Esophagus mucosa (tissue), 1 donor: ENCODE measurements at places on chromosomes 2 and 18. TPM values are rescaled to one million over a fixed set of nuclear protein-coding genes. Genes with fewer than 3 reads are reported as not detected.
A peak's percentile ranks its signal among the peaks of the same experiment; 100 is the strongest.

GRCh38 chr2:207531032-207531952, 1.5 kb downstream of the CREB1 start:
- ATAC-seq, result no peak

DNA sequence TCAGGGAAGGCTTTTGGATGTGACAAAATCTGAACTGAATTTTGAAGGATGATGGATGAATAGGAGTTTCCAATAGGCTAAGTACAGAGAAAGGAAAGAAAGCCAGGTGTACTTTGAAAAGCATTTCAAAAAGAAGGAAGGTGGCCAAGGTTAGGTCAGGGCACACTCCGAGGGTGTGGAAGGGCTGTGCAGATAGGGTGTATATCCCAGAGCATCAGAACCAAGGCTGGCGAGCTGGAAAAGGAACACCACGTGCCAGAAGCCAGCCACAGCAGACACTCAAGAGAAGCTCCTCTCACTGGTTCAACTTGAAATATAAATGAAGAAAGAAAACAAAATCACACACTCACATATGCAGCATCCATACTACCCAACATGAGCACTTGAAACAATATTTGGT, 51.0 kb downstream of the RPL31 start:
- ATAC-seq, result no peak

DNA sequence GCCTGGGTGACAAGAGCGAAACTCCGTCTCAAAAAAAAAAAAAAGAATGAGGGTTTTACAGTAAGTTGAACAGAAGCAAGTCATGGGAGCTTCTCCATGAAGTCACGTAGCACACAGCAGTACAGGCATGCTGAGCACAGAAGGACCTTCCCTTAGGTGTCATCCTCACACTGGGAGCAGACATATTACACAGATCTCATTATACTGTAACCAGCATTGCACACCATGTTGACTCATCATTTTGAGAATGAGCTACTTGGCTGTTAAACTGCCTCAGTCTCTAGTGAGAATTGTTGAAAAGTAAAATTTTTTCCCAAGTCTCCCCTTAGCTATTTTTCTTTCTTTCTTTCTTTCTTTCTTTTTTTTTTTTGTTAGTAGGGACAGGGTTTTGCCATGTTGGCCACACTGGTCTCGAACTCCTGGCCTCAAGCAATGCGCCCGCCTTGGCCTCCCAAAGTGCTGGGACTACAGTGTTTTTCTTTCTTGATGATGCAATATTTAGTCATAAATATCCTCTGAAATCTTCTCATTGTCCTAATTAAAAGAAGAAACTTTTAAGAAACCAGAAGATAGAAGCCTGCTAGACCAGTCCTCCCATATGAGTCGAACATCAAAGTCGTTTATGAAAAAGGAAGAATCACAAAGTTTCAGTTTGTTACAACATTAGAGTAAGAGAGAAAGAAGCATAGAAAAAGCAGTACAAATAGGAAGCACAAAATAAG, 37.9 kb upstream of the PPP1CB start:
- ATAC-seq, result peak; percentile 33

DNA sequence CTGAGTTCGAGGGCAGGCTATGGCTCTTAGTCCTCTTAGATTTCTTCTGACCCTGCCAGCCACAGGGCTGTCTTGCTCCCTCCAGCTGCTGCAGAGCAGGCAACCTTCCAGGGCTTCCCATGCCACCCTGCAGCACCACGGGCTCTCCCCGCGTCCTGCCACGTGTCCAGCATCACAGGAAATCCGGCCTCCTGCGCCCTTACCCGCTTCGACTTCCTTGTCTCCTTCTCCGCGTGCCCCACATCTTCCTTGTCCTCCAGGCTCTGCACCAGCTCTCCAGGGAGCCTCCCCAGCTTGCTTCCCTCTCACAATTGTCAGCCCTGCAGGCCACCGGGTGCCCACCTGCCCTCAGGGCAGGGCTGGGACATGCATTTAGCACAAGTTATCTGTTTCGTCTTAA, 253.5 kb downstream of the DCDC2C start:
- no peak for ATAC-seq

DNA sequence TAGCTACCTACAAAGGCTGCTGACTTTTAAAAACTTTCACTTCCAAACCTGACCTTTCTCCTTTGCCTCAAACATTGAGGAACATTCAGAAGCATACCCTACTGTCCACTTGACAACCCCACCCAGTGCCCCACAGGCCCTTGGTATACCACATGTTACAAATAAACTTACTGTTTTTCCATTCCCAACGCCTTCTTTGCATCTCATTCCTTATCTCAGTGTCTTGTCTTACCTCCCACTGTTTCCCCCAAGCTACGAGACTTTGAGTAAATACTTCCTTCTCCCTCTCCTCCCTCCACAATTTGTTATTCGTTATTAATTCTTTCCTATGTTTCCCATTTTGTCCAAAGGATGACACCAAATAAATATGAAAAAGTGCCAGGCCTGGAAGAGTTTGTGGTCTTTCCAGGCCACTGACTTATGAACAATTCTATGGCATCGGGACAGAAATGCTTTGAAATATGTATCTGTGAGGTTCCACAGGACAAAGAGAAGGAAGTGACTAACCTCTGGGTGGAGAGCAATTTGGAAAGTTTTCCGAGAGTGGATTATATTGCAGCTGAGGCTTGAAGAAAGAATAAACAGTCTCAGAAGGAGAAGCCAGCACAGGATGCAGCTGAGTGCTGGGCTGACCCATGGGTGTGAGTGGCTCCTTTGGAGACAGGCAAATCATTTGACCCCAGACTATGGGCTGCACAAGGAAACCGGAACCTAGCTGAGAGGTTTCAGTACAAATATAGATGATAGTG, 409.0 kb downstream of the LPIN1 start:
- peak; percentile 97 for ATAC-seq

DNA sequence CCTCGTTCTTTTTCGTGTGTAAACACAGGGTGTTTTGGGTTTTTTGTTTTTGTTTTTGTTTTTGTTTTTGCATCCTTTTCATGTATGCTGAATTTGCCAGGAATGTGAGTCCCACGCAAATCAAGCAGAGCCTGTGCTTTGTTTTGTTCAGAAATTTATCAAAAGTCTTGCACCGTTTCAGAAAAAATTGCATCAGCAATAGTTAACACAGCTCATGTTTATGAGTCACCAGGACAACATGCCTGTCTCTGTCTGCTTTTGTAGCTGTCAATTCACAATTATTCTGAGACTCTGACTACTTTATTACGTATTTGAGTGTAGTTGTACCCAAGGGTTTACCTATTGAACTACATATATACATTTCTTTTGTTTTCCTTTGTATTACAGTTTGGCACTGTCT, 38.3 kb downstream of the MRPL44 start:
- ATAC-seq, result peak; percentile 57

- no peak for ATAC-seq
Observed at GRCh38 chr2:232351686-232352510, 26.7 kb upstream of the ALPP start.

The KHK gene
- 3.5 TPM for total RNA-seq

The STON1 gene
- 2.4 TPM for total RNA-seq
